Tibial nerve (tissue), 4 donors: ENCODE measurements at places on chromosomes 7 and 10.

GRCh38 chr10:72812753-72813430 lies 80.6 kb upstream of the OIT3 start:
- no peak for DNase-seq

- no peak for DNase-seq
Measured at GRCh38 chr10:71585564-71586290, 133.9 kb downstream of the C10orf105 start.

- no peak for DNase-seq
Measured at GRCh38 chr10:2326411-2326810, 589.1 kb upstream of the ADARB2 start.

GRCh38 chr10:89053555-89053954 lies 63.0 kb downstream of the FAS start:
- no peak for DNase-seq

GRCh38 chr10:80429521-80429973 lies 21.2 kb downstream of the PRXL2A start:
- no peak for DNase-seq

- DNase-seq: no peak
Measured at GRCh38 chr7:159136013-159136412, 8.7 kb downstream of the VIPR2 start.

GRCh38 chr10:33460505-33461294 lies 126.2 kb upstream of the NRP1 start:
- no peak for DNase-seq

DNA sequence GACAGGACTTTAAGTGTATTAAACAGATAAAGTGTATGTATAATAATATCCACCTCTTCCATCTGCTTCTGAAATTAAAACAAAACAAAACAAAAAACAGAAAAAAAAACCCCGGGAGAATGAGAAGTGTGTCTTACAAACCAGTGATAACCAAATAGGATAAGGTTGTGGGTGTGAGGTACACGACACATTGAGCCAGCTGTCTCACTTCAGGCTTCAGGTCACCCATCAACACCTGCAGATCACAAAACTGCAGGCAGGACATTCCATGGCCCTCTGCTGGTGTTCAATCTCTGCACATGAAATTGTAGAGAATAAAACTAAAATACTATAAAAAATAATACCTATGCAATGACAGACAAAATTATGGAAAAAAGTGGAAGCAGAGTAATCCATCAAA lies 339.9 kb downstream of the SFMBT2 start:
- no peak for DNase-seq

GRCh38 chr7:44390701-44391100 lies 65.3 kb upstream of the CAMK2B start:
- DNase-seq: no peak

DNA sequence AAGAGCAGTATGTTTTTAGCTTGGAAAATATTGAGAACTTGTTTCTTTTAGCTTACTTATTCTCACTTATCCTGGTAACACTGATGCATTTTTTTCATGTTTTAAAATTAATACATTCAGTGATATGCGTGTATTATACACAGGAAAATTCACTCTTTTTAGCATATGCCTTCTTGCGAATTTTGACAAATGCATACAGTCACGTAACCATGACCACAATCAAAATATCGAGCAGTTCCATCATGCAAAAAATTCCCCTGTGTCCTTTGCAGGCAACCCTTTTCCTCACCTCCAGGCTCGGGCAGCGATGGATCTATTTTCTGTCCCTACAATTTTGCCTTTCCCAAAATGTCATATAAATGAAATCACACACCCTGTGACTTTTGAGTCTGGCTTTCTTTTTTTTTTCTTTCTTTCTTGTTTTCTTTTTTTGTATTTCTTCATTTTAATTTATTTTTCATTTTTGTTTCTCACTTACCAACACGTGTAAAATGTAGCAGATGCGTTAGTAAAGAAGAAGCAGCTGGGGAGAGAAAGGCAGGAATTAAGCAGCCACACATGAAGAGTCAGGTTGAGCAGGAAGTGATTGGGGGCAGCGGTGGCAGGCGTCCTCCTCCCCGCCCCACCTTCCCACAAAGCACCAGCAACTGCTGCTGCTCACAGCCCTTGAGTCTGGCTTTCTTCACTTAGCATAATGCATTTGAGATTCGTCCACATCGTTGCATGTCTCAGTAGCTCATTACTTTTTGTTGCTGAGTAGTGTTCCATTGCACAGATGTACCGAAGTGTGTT lies 29.9 kb downstream of the ADRB1 start:
- DNase-seq: no peak

DNA sequence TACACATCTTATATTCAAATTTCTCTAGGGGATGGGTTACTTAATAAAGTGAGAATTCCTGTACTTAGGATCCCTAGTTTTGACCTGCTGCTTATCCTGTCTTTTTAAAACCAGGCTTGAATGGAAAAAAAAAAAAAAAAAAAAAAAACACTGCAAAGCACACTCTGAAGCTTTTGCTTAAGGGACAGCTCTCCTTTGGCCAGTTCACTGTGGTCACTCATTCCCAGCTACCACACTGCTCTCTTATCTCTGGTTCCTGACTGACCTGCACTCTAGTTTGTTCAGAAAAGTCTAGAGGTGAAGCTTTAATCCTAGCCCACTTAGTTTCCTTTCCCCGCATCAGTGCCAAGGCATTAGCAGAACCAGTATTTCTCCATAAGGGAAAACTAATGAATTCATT lies 82.4 kb downstream of the CADPS2 start:
- no peak for DNase-seq

GRCh38 chr7:124032369-124033094 lies at the start of gene TMEM229A:
Gene TMEM229A (minus strand): TSS chr7:124033067. CDS start chr7:124033003, 64 bp downstream.
- no peak for DNase-seq

- DNase-seq: no peak
Measured at GRCh38 chr10:72134785-72135767, 46.7 kb upstream of the SPOCK2 start.

- DNase-seq: no peak
Measured at GRCh38 chr10:132943058-132943790, 854 bp upstream of the CFAP46 start.

GRCh38 chr7:128860158-128861073 lies 2.2 kb upstream of the ATP6V1F start:
- no peak for DNase-seq

GRCh38 chr10:49739426-49739825 lies 22.7 kb downstream of the OGDHL start:
- no peak for DNase-seq

GRCh38 chr10:131681122-131681521 lies 219.7 kb upstream of the PPP2R2D start:
- DNase-seq: no peak

- DNase-seq: no peak
Measured at GRCh38 chr7:151228024-151228866, 1.2 kb upstream of the ABCF2 start.

DNA sequence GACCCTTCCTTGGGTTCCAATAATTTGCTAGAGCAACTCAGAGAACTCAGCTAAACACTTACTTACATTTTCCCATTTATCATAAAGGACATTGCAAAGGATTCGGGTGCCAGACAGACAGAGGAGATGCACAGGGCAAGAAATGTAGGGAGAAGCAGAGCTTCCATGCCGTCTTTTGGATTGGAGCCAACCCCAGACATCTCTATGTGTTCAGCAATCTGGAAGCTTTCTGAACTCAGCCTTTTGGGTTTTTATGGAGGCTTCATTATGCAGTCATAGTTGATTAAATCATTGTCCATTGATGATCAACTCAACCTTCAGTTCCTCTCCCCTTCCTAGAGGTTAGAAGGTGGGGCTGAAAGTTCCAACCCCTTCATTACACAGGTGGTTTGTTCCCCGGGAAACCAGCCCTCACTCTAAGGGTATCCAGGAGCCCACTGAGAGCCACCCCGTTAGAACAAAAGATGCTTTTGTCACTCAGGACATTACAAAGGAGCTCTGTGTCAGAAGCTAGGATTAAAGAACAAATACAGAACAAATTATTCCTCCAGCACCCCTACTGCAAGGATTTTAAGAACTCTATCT lies 211.9 kb upstream of the VSTM2A start:
- DNase-seq: no peak

- DNase-seq: no peak
Measured at GRCh38 chr10:71534568-71535194, 138.0 kb downstream of the CDH23 start.

DNA sequence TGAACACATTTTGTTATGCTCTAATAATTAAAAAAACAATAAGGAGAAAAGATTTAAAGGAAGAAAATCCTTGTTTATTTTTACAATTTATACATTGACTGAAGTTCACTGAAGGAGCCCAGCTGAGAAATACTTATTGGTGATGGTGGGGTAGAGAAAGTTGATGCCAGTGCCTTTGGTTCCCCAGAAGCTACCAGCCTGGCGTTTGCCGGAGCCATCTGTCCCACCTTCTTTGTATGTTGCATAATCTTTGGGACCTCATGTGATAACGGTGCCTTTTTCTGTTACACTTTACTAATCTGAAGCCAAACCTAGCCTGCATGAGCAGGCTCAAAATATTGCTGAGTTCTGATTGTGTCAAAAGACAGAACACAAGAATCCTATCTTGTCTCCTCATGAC lies 22.7 kb downstream of the ZNF365 start:
- no peak for DNase-seq

- no peak for DNase-seq
Measured at GRCh38 chr7:28815928-28816373, 142.2 kb downstream of the TRIL start.

DNA sequence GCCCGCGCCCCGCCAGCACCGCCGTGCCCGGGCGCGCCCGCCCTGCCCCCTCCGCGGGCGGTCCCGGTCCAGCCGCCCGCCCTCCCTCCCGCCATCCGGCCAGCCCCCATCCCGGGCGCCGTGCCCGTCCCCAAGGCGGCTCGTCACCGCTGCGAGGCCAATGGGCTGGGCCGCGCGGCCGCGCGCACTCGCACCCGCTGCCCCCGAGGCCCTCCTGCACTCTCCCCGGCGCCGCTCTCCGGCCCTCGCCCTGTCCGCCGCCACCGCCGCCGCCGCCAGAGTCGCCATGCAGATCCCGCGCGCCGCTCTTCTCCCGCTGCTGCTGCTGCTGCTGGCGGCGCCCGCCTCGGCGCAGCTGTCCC lies at the start of gene HTRA1:
HTRA1 (plus strand) TSS at position 187 of the 362 bp plus-strand sequence; CDS start at position 287, 100 bp downstream.
- DNase-seq: peak; percentile 66

DNA sequence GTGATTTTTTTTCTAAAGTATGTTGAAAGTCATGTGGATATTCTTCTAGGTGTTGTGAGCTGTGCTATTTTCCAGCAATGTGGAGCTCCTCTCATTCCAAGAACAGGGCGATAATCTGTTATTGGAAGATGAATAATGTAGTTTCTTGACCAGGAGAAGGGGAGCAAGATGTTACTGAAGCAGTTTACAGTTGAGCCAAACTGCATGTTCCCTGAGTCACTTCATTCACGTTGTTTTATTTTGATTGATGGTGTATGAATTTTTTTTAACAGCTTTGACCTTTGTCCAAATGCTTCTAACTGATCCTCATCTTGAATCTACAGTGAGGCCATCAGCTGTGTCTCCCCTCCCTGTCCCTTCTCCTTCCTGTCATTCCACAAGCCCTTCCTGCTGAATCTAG lies 277.1 kb upstream of the KLF6 start:
- DNase-seq: no peak

DNA sequence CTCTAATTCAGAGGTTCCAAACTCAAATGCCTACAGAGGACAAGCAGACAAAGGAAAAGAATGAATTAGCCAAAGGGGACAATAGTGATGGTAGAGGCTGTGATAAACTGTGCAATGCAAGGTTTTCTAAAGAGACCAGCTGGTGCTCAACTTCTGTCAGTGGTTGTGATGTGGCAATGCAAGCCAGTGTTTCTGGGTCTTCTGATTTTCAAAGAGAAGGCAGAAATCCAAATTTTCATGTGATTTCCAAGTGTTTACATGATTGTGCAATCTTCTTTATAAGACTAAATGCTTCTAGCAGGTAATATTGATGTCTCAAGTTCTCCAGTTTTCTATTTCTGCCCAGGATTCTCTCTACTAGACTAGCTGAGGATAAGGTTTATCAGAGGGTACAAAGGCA lies 135.9 kb downstream of the PCDH15 start:
- no peak for DNase-seq
